NCI-H1105 (cell line): ENCODE measurements at places on chromosomes 13 and 19.

- DNase-seq = no peak
Measured at GRCh38 chr19:15866636-15867035, 31.2 kb downstream of the CYP4F2 start.

- no peak for DNase-seq
Measured at GRCh38 chr19:14718522-14719116, 28.8 kb downstream of the ZNF333 start.

DNA sequence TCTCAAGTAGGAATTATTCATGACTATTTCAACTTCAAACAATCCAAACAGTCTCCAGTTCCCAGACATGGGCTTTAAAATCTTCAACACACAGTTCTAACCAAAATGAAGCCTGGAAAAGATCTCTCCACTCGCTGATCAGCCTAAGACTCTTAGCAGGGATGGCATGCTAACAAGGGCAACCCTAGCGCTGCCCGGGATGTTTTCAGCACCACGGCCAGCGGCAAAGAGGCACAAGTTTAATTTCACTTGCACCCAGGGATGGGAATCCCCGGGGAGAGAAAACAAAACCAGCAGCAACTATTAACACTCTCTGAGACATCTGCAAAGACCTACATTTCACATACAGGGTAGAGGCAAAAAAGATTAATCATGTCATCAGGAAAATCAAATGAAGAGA lies 43.0 kb downstream of the CACNA1A start:
- no peak for DNase-seq

DNA sequence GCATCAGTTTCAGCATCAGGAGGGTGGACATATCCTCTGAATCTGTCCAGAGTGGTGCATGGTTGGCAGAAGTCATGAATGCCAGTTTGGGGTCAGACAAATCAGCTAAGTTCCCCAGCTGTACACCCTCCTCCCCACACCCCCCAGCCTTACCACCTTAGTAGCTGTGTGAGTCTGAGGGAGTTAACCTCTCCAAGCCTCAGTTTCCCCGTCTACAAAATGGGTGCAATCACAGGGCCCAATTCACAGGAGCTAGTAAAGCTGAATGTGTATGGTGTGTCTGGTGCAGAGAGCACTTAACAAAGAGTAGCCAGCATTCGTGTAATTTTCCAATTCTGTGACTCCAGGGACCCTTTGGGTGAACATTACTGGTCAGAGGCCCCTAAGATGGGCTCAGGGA lies 13.4 kb upstream of the ZNF358 start:
- DNase-seq = no peak

DNA sequence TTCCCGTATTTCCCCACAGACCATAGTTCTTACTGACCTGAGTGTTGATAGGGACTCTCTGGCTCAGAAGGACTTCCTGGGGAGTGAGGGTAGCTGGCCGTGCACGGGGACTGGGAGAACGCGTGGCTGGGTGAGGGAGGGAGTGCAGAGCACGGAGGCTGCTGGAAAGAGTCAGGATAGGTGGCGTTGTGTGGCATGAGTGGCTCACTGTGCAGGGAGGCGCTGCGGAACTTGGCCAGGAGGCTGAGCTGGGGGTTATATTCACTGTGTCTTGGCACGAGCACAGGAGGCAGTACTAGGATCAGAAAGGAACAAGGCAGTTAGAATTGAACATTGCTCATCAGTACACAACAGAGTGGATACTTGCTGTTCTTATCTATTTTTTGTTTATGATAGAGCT lies 47.4 kb downstream of the SMAD9 start:
- no peak for DNase-seq

DNA sequence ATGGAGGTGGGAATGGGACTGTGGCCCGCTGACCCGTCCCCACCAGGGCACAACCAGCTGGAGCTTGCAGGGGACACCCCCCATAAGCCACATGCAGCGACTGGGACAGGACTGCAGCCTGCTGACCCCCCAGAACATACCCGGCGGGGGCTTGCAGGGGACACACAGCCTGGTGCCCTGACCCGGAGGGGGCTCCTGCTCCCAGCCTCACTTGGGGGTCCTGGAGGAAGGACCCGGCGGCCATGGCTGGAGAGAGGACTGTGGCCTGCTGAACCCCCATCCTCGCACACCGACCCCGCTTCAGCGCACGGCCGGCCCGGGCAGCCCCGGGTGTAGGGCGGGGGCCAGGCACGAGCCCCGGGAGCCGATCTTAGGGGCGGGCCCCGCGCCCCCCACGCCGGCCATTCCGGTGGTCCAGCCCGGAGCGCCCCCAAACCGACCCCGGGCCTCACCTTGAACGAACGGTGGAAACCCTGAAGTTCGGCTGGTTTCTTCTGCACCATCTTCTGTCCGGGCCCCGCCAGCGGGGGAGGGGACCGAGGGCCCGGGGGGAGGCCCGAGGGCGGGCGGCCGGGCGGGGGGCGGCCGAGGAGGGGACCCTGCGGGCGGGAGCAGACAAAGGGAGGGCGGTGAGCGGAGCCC lies 574 bp downstream of the MKNK2 start:
- DNase-seq = no peak

DNA sequence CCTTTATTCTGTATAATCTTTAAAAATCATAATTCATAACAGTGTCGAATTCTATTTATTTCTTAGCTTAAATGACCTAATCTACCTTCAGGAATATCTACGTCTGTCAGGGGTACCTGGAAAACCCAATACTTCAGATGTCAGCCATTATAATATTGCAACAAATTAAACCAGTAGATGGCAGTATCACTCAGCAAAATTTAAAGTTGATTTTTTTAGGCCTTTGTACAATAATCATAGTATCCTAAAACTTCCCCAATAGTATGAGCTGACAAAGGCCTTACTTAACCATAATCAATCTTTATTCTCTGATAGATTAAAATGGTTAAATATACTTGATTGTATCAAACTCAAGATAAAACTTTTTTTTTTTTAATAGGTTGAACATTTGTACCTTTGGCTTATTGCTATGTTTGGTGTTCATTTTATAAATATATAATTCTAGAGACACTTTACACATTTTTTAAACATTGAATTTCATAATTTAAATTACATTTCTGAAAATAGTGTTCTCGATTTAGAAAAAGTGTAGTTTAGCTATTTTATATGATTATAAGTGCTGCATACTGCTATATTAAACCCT lies 830.2 kb upstream of the SPRY2 start:
- no peak for DNase-seq

DNA sequence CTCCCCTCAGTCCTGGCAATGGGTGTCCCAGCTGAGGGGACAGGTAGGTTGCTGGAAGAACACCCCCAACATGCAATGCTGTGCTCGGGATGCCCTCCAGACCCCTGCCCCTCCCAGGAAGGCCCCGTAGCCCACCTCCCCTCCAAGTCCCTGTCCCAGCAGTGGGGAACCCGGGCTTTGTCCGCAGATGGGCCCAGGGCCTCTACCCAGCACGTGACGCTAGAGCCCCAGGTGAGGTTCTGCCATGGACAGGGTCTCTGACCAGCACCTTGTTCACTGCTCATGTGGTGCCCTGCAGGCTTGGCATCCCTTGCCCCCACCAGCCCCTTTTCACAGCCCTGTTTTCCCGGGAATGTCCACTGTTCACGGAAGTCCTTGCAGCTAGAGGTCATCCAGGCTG lies 220.0 kb upstream of the SGCG start:
- no peak for DNase-seq

DNA sequence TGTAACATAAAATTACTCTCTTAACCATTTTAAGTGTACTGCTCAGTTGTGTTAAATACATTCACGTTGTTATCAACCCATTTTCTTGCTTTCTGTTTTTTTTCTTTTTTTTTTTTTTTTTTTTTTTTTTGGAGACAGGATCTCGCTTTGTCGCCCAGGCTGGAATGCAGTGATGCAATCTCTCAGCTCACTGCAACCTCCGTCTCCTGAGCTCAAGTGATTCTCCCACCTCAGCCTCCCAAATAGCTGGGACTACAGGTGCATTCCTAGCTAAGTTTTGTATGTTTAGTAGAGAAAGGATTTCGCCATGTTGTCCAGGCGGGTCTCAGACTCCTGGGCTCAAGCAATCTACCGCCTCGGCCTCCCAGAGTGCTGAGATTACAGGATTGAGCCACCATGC lies 42.5 kb upstream of the C13orf42 start:
- no peak for DNase-seq

GRCh38 chr19:13899393-13899792 lies 6.5 kb downstream of the BRME1 start:
- DNase-seq = no peak

GRCh38 chr19:1492474-1493006 lies 1.6 kb downstream of the REEP6 start:
- DNase-seq = no peak

GRCh38 chr19:16736709-16737108 lies 17.1 kb downstream of the NWD1 start:
- DNase-seq = no peak

GRCh38 chr13:22017226-22017625 lies 346.4 kb downstream of the FGF9 start:
- DNase-seq = no peak

DNA sequence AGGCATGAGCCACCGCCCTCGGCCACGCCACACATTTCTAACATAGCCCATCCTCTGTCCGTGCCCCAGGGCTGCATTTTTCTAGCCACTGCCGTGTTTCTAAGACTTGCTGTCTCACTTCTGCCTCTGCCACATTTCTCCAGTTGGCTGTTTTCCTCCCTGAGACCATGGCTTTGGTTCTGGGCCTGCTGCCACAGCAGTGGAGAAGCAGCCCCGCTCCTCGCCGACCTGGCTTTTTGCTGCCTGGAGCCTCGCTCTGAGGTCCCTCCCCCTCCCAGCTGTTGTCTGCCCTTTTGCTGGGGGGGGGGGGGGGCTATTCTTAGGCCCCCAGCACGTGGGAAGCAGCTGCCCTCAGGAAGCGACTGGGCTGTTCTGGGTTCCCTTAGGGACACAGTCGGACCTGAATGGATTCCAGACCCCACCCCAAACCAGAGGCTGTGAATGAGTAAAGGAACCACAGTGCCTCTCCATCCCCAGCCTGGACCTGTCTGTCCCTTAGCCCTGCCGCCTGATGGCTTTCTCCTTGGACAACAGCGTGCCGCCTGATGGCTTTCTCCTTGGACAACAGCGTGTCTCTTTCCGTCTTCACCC lies 3.3 kb downstream of the GYS1 start:
- no peak for DNase-seq

- no peak for DNase-seq
Measured at GRCh38 chr13:99228737-99229691, 28.4 kb downstream of the UBAC2 start.

- DNase-seq = no peak
Measured at GRCh38 chr13:108574856-108575255, 54.6 kb upstream of the MYO16 start.

GRCh38 chr19:40805258-40805868 lies 6.4 kb downstream of the EGLN2 start:
- no peak for DNase-seq

- no peak for DNase-seq
Measured at GRCh38 chr13:51246418-51247277, 24.4 kb downstream of the FAM124A start.

GRCh38 chr19:4732680-4733114 lies 9.1 kb upstream of the DPP9 start:
- peak; percentile 54 for DNase-seq

- DNase-seq = no peak
Measured at GRCh38 chr13:95254339-95254738, 46.9 kb downstream of the ABCC4 start.

- no peak for DNase-seq
Measured at GRCh38 chr19:547117-547516, 3.3 kb downstream of the GZMM start.

DNA sequence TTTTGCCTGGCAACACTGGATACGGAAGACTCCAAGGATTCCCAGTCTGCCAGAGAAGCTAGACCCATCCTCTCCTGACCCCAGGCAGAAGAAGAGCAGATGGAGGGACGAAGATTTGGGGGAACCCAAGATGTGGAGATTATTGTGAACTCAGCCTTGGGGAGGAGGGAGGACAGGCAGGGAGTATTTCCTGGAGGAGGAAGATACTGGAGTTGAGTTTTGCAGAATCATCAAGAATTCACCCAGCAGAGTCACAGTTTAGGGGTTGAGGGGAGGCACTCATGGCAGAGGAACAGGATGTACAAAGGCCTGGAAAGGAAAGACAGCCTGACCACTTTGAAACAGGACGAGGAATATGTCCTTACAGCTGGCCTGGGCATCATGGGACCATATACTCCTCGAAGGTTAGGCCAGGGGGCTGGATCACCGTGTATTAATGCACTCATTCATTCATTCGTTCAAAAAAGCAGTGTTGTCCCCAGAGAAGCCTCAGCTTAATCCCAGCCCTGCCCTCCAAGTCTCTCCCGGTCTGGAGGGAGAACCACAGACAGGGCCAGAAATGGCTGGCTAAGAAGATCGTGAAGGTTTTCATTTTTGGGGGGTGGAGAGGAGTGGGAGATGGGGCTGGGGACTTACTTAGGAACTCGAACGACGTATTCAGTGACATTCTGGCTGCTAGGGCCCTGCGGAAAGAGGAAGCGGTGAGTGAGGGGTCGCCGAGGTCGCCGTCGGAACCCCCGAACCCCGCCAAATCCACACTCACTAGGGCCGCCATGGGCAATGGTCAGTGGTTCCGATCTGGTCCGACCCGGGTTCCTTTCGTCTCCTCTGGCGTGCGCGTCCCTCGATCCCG lies 517 bp downstream of the GTF2F1 start:
- no peak for DNase-seq

DNA sequence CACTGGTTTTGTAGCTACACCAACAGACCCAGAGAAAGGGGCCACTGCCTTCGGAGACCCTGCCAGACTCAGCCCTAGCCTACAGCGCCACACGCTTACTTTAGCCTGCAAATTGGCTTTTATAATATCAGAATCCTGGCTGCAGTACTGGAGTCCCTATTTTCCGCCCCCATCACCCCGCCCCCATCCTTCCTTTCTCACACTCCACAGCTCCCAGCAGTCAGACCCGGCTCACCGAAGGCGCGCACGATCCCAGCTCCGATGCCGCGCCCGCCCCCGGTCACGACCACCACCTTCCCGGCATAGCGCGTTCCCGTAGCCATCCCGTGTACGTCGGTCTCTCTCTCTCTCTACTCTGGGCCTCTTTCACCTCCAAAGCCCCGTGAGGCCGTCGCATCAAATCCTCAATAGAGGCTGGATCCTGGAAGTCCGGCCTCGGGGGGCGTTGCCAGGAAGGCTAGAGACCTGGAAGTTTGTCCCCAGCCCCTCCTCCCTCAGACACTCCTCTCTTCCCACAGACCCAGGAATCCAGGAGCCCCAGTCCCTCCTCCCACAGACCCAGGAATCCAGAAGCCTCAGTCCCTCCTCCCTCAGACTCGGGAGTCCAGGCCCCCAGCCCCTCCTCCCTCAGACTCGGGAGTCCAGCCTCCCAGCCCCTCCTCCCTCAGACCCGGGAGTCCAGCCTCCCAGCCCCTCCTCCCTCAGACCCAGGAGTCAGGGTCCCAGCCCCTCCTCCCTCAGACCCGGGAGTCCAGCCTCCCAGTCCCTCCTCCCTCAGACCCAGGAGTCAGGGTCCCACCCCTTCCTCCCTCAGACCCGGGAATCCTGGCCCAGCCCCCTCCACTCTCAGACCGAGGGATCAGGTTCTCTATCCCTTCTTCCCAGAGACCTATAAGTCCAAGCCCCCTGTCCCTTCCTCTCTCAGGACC lies at the start of gene HSD17B14:
Gene HSD17B14, minus strand, starts transcription at position 403 of the 929 bp plus-strand sequence. Its CDS starts 80 bp downstream, at position 323.
- peak; percentile 20 for DNase-seq

DNA sequence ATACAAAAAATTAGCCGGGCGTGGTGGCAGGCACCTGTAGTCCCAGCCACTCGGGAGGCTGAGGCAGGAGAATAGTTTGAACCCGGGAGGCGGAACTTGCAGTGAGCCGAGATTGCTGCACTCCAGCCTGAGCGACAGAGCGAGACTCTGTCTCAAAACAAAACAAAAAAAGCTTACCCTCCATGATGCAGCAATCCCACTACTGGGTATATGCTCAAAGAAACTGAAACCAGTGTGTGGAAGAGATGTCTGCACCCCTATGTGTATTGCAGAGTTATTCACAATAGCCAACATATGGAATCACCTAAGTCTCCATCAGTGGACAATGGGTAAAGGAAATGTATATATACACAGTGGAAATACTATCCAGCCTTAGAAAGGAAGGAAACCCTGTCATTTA lies 19.6 kb upstream of the TTYH1 start:
- DNase-seq = no peak
